Germinal center (tissue), 1 donor: ENCODE measurements at places on chromosomes 3 and 15.
A peak's percentile ranks its signal among the peaks of the same experiment; 100 is the strongest.

DNA sequence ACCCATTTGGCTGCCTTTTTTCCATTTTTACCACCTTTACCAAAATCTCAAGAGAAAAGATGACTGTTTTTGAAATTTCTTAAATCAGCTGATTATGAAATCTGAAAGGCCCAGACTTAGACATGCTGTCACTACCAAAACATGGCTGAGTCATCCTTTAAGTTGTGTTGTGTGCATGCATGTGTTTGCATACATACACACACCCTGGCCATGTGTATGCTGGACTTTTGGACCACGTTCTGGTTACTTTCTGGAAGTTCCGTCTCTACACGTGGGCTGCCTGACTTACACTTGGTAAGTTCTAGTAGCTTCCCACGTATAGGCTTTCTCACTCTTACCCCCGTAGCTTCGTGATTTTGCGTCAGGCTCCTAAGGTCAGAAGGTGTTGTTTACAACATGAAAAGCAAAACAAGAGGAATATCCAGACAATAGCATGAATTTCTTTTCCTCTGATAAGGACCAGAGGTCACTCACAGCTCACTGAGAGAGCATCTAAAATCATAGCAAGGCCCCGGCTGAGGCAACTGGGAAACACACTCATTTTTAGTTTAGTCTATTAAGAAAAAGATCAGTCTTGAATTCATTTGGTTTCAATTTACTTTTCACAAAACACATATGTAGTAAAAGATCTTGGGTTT lies 62.4 kb downstream of the COL8A1 start:
- DNase-seq = no peak

GRCh38 chr3:196974661-196975060 lies 6.0 kb upstream of the PIGZ start:
- no peak for DNase-seq

- no peak for DNase-seq
These were observed 198.6 kb downstream of the KBTBD8 start for GRCh38 chr3:67196677-67197076.

DNA sequence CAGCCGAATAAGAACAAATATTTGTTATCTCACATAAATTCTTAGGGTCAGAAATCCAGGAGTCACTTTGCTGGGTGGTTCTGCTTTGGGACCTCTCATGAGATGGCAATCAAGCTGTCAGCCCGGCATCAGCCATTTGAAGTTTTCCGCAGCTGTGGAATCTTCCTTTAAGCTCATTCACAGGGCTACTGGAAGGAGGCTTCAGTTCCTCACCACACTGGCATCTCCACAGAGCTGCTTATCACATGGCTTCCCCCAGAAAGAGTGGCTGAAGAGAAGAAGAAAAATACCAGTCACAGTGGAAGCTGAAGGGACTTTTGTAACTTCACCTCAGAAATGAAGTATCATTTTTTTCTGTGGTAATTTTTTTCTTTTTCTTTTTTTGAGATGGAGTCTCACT lies 267.7 kb downstream of the CHL1 start:
- no peak for DNase-seq

DNA sequence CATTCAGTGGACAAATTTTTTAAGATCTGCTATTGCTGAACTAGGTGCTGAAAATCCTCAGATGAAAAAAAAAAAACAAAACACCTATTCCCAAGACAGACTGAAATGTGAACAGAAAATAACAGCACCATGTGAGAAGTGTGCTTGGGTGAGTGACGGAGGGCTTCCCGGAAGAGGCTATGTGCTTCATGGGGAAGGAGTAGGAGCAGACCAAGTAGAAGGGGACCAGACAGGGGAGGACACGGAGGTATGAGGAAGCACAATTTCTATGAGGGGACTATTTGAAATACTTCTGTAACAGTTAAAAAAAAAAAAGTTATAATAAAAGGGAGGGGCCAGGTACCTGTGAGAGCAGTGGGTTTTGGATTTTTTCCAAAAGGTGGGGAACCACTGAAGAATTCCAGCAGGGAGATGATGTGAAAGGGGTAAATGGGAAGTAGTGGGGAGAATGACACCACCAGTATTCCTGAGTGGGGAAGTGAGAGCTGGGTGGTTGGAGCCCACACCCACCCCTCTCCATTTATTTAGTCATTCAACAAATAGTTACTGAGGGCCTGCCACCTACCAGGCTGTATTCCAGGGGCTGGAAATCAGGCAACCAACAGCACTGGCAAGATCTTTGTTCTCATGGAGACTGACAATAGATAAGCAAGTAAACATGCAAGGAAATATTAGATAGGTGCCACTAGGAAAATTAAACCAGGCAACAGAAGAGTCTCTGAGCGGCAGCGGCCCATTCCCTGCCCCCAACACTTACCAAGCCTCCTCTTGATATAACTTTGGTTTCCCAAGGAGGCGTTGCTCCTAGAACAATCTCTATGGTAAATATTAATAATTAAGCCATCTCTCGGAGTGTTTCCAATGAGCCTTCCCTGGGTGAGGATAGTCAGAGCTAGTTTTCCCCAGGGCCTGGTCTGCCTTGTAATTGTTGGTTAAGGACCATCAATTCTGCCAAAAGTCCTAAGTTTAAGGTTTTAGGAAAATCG lies 3.8 kb upstream of the USP3 start:
- no peak for DNase-seq

- DNase-seq = no peak
These were observed 73.8 kb upstream of the ATP13A5 start for GRCh38 chr3:193452338-193452737.

GRCh38 chr3:177194299-177194698 lies 3.0 kb downstream of the TBL1XR1 start:
- DNase-seq = no peak

- no peak for DNase-seq
These were observed 162.8 kb upstream of the RARB start for GRCh38 chr3:25265284-25265683.

GRCh38 chr3:146796078-146796477 lies 190.9 kb upstream of the PLSCR5 start:
- DNase-seq = no peak

DNA sequence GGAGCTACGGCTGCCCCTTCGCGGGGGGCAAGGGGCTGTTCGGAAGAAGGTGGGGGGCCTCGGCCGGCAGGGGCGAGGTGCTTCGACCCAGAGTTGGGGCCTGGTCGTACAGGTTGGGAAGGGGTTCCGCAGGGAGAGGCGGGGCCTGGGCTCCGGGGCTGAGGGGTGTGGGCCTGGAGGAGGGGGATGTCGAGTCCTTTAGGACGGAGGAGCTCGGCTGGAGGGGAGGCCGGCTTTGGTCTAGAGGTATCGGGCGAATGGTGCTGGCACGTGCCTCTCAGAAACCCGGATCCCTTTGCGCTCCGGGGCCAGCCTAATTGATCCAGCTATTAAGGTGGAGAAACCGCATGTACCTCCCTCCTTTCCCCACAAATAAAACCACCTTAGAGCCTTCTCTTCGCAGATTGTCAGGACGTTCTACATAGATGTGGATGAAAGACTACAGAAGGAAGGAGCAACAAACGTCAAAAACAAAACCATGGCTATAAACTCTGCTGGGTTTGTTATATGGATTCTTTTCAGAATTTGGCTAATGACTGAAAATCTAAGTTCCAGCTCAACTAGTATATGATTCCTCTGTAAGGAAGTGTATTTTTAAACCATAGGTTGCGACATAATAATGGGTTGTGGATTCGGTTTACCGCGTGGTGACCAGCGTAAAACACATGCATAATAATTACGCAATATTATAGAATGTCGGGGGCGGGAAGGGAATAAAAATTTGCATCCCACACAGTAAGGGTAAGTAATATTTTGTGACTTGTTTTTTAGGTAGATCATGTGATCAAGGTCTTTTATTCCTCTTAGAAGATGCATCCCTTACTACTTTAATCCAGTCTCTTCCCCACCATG lies 644 bp upstream of the NGLY1 start:
- DNase-seq = peak; percentile 12

- DNase-seq = peak; percentile 76
These were observed 13.3 kb upstream of the SH3BP5 start for GRCh38 chr3:15345608-15346137.

DNA sequence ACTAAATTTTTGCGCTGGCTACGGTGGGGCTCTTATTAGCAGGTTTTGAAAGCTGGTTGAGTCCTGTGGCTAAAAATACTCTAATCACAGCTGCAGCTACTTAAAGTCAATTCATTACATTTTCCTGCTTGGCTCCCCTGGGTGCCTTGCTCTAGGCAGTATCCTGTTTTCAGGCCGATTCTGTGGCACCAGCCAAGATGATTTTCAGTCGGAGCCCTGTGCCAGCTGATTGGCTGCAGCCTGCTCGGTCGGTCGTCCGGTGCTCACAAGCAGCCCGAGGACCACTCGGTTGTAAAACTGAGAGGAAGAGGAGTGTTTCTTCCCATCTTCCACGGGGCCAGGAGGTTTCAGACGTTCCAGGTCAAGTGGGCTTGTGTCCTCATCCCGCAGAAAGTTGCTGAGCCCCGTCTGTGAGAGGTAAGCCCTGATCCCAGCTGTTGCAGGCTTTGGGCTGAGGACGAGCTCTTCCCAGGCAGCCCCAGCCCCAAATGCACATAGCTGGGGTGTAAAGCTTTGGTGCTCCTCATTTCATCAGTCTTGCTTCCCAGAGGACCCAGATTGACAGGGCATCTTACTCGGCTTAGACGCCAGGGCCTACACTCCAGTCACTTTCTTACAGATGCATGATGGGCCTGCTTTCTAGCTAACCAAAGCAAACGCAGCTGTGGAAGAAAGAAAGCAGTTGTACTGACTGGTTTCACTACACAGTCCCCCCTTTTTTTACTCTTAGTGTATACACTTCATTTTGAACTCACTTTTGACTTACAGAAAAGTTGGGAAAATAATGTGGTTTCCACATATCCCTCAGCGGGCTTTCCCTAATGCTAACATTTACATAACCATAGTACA lies 15.9 kb downstream of the LYSMD4 start:
- no peak for DNase-seq

GRCh38 chr15:90645873-90646575 lies 71.1 kb upstream of the BLM start:
- DNase-seq = no peak

DNA sequence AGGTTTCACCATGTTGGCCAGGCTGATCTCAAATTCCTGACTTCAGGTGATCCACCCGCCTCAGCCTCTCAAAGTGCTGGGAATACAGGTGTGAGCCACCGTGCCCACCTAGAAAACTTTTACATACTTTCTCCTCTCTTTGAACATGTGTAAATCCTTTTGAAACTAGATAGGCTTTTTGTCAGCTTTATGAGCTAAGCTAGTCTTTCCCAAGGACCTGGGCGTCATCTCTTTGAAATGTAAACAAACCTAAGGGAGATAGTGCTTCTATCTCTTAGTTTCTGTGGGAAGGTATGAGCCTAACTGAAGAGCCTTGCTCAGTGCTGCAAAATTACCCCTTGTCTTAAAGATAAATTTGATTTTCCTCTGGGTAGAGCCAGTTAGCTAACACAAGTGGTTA lies 4.8 kb downstream of the CX3CR1 start:
- DNase-seq = no peak

- DNase-seq = no peak
These were observed 20.3 kb upstream of the SIAH2 start for GRCh38 chr3:150783316-150783715.

GRCh38 chr15:36925653-36926426 lies 174.5 kb downstream of the MEIS2 start:
- no peak for DNase-seq

DNA sequence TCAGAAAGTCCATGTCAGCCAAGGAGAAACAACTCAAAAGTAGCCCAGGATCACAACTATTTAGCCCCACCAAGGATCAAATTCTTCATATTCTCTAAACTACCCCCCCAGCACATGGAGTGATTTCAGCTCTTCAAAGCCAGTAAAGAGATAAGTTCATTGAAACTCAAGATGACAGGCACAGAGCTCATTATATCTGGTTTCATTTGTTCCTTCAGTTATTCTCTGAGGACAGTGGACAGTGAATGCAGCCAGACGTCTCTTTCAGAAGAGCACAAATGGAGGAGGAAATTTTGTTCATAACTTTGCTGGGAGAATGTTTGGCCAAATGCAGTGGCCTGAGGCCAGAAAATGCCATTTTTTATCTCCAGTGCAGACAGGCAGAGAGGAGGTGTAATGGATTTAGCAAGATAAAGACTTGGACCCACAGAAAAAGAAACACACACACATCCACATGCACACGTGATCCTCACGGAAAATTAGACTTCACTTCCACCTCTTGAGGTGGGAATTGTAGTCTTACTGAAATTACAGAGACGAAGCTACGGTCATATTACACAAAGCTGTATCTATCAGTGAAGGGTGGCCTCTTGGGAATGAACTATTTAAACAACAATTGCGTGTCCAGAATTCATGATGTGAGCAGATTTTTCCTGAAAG lies 64.6 kb downstream of the HES1 start:
- DNase-seq = no peak

DNA sequence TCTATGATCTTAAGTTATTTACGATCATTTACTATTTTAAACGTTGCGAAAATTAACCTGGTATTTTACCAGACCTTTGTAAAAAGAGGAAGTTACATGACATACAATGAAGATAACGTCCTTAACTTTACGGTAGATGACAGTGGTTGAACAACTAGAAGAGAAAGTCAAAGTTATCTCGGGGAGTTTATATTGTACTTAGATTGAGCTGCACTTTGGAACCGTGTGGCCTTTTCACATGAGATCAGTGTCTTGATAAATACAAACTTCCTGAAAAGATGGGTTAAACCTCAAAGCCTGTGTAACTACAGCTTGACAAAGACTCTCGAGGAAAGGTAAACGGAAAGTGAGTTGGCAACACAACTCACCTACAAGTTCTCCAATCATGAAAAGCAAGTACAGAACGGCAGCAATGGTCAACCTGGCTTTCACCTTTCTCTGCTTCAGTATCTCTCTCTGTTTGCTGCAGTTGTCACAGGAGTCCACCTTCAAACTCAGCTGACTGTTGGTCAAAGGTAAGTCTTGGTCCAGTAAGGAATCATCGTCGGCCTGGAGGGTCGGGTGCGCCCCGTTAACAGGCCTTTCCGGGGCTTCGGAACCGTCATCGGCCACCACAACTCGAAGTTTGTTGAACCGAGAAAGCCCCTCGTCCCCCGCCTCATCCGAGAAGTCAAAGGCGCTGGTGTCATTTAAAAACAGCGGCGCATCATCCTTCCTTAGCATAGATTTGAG lies 793 bp downstream of the SLC30A4 start:
- DNase-seq = peak; percentile 50

DNA sequence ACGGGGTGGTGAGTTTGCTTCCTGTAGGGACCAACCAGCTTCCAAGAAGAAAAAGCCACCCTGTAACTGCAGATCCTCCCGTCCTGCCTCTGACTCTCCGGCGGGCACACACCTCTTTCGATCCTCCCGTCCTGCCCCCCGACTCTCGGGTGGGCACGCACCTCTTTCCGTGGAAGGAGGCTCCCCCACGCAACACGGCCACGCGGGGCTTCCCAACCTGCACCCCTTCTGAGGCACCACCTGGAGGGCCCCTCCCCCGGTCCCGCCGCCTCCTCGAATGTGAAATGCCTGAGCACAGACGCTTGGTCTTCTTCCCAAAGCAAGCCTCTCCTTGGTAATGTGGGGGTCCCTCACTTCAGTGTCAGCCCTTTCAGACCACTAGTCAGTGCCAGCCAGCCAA lies 7.3 kb downstream of the ADAMTS17 start:
- DNase-seq = no peak

GRCh38 chr3:42668793-42669217 lies 15.3 kb downstream of the ZBTB47 start:
- no peak for DNase-seq
